Cortex of kidney (tissue), 1 donor: ENCODE measurements at places on chromosomes 2 and 18.

- no peak for DNase-seq
Observed at GRCh38 chr2:165958313-165958960, 4.9 kb upstream of the TTC21B start.

DNA sequence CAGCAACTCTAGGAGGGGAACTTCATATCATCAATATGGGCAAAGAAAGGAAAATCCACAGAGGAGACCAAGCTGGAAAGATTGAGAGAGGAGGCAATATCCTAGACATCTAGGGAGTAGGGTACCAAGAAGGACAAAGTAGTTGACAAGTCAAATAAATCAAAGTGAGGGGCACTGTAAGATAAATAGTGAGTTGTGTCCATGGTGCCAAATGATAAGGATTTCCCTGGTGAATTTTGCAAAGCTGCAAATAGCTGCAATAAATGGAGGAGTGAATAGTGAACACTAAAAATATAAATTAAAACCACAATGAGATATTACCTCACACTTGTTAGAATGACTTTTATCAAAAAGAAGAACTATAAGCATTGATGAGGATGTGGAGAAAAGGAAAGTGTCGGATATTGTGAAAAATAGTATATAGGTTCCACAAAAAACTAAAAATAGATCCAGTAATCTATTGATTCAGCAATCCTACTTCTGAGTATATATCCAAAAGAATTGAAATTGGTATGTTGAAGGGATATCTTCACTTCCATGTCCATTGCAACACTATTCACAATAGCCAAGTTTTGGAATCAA, 258.2 kb upstream of the FN1 start:
- DNase-seq = no peak

DNA sequence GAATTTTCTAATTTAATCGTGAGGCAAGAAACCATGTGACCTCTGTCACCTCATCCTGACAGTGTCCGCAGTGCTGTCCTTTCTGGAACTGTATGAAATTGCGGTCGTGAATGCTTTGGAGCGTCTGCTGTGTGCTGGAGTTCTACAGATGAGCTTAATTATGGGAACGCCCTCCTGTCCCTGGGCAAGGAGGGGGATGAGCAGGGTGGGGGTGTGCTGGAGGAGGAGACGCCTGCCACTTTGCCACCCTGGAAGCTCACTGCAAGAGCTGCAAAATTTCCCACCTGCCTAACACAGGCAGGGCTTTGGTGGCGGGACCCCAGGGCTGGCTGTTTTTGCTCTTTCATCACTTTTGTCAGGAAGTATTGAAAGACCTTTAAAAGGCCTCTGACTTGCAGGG, 6.5 kb downstream of the LPIN1 start:
- DNase-seq = no peak

DNA sequence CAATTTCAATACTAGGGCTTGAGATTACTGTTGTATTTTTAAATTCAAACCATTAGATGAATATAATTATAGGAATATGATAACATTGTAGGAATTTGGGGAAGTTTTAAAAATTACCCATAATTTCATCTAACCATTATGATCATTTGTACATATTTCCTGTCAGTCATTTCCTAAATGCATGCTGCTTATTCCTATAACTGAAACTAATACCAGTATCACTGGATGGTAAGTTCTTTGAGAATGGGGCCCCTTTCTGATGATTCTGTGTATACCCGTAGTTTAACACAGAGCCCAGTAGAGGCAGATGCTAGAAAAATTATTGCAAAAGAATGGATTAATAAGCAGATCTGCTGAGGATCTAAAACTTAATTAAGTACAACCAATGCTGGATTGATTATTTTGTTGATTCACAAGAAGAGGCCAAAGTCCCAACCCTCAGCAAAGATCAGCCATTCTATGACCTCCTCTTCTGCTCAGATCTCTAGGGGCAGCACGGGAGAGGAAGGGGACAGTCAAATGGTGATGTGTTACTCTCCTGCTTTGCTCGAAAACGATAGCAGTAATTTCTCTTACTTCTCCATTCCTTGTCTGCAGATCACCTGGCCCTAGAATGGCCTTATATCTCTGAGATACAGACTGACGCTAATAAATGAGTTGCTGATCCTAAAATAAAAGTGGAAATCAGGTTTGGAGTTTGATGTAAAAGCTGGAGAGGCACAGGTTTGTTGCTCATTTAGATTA, 69.5 kb upstream of the PELI1 start:
- no peak for DNase-seq

DNA sequence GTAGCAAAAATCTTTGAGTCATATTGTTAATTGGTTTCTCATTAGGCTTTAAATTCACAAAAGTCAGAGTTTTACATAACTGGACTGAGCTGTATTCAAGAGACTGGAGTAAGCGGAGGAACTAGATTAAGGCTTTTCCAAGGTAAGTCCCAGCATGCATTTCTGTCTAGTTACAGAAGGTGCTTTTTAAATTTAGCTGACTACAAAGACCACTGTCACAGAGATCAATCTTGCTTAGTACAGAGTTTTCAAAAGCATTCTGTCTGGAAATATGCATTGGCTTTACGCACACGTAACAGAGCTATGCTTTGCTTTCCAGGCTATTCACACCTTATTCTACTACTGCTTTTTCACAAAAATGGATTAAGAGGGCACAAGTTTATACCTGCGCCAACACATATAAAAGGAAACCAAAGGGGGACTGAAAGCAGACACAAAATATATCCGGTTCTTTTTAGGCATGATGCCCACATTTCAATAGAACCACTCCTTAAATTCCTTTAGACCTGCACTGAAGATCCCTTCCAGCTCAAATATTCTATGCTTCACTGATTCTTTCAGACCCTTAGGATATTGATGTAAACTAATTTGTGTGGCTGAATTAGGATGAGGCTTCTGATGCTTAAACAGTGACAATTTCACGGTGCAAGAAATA, 560.7 kb upstream of the CRIM1 start:
- DNase-seq = no peak

DNA sequence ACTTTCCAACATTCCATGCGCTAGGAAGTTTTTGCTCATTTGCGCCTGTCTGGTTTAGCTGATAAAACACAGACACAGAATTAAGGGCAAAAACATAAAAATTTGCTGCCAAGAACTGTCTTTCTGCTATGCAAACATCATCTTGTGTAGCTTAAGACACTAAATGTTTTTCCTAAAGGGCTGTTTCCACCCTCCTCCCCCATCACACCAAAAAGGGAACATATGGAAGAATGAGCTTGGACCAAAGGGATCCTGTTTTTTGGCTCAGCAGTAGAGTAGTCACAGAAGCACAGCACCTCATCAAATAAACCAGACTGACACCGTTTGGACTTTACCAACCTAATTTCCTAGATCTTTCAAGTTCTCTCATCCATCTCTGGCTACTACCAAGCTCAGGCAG, 210.1 kb downstream of the ZNF521 start:
- no peak for DNase-seq

DNA sequence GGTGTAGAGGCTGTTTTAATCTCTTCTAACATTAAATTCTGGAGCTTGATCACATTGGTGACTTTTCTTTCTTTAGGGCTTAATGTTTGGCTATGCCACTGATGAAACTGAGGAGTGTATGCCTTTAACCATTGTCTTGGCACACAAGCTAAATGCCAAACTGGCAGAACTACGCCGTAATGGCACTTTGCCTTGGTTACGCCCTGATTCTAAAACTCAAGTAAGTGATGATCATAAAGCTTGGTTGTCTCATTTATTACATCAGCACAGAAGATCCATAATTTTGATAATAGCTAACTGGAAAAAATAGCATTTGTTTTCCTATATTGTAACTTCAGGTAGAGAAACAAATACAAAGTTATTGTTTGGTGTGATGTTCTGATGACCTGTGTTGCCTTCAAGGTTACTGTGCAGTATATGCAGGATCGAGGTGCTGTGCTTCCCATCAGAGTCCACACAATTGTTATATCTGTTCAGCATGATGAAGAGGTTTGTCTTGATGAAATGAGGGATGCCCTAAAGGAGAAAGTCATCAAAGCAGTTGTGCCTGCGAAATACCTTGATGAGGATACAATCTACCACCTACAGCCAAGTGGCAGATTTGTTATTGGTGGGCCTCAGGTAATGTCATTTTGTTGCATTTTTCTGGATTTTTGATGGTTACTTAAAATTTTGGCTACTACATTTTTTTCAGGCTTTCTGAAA, 2.9 kb downstream of the MAT2A start:
- no peak for DNase-seq

DNA sequence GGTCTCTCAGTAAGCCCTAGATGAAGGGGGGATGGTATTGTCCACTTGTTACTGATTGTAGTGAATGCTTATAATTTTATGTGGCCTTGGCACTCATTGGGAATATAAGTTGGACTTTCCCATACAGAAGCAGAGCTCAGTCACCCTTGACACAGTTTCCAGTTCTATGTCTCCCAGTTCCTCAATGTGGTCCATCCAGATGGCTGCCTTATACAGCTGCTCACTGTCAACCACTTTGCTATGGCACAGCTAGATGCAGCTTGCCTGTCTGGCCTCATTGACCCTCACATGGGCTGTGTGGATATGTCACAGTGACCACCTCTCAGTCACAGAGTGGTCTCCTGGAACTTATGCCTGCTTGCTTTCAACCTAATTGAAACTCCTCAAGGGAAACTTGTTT, 21.7 kb downstream of the SLC39A6 start:
- no peak for DNase-seq

- no peak for DNase-seq
Observed at GRCh38 chr2:222738809-222739208, 67.4 kb downstream of the MOGAT1 start.

- DNase-seq = no peak
Observed at GRCh38 chr2:109187711-109188495, 58.9 kb downstream of the SH3RF3 start.

GRCh38 chr2:229873123-229873581, 48.7 kb downstream of the TRIP12 start:
- no peak for DNase-seq

DNA sequence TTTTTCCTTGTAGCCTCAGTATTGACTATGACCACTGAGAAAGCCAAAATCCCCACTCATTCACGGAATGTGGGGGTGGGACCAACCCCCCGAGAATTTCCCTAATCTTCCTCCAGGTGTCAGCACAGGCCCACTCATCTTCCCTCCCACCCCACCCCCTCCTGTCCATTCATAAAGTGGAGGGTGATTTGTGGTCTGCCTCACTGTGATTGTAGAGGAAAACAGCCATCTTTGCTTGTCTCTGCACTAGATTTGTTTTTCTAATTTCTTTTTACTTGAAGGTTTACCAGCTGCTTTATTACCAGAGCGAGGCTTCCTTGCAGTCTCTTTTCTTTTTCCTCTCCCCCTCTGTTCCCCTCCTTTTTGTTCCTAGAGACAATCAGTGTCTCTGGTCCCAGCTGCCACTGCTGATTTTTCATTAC, 171.8 kb downstream of the ICOS start:
- no peak for DNase-seq

DNA sequence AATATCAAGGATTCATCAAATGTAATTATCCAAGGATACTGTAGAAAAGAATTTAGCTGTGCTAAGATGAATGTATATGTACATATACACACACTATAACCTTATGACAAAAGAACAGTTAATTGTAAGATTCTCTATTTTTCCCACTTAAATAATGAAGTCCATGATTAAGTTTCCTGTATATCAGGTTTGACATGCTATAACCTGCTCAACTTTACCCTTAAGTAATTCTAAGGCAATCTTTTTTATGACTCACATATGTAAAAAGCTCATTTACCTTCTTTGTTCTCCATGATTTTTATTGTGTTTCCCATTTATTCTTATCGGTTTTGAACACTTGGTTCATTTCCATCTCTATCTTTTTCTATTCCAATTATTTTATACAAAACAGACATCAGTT, 1213.1 kb upstream of the SLC39A10 start:
- no peak for DNase-seq

DNA sequence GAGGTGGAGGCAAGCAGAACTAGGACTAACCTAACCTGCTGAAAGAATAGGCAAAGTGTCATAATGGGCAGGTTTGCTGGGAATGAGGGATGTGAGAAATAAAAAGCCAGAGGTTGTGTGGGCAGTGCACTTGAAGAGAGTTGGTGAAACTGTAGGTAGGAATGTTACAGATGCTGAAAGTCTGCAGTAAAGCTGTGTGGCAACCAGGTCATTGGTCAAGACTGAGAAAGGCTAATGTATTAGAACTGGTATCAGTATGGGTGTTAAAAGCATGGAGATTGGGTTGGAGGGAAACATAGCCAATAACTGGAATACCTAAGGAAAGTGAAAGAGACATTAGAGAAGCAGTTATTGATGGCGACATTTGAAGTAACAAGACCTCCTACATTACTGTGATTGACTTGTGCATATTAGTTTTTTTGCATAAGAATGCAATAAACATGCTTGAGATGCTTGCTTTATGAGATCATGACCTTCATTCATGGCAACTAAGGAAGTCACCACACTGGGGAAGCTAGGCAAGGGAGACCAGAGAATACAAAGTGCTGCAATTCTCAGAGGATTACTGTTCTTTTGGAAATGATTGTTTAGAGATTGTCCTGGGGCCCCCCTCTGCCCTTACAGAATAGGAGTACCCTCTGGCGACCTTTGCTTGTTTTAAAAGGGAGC, 11.8 kb downstream of the GULP1 start:
- DNase-seq = no peak

GRCh38 chr18:73752965-73753364, 394.7 kb downstream of the FBXO15 start:
- no peak for DNase-seq

- no peak for DNase-seq
Observed at GRCh38 chr2:29587402-29588190, 333.8 kb downstream of the ALK start.

- DNase-seq = no peak
Observed at GRCh38 chr2:60980071-60980815, 37.3 kb upstream of the PEX13 start.

DNA sequence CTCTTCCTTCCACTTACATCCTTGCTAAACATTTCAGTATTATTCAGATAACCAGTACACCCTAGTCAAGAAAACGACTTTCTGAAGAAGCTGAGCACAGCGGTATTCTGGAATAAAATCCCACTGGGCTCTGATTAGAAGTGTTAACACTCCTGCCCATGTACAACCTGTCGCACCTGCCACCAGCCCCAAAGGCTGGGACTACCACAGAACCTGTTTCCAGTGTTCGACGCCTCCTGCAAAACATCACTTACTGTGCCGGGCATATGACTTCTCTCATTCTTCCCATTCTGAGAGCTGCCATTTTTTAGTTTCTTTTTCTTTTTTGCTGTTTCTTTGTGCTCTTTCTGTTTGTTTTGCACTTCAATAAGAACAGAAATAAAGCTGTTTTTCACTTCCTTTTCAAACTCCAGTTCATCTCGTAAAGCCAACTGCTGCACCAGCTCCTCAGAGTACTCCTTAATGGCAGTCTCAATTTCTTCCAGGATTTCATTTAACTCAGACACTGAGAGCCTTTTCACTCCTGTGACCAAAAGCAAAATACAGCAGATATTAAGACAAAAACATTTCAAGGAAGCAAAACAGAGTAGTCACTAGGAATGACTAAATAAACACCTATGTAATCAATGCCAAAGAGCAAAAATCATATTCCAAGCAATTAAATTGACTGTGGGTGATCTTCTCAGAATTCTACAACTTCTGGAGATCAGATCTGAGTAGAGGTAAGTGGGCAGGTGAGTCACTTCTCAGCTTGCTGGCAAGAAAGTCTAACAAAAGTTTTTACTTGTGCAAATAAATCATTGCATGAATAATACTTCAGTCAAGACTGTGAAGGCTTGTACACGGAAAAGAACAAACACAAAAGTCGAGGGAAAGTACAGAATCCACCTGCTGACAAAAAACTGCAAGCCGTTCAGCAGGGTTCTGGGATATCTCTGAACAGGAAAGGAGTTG, 19.3 kb downstream of the FEZ2 start:
- no peak for DNase-seq
